Lung microvascular endothelial cell (primary cell): ENCODE measurements at places on chromosomes 7 and 10.

- DNase-seq, result no peak
These were observed 111.2 kb downstream of the WNT2 start for GRCh38 chr7:117211614-117212013.

- no peak for DNase-seq
These were observed 293.4 kb upstream of the DKK1 start for GRCh38 chr10:52020702-52021101.

GRCh38 chr7:3294432-3295100 is 6.5 kb upstream of the SDK1 start:
- DNase-seq, result no peak

DNA sequence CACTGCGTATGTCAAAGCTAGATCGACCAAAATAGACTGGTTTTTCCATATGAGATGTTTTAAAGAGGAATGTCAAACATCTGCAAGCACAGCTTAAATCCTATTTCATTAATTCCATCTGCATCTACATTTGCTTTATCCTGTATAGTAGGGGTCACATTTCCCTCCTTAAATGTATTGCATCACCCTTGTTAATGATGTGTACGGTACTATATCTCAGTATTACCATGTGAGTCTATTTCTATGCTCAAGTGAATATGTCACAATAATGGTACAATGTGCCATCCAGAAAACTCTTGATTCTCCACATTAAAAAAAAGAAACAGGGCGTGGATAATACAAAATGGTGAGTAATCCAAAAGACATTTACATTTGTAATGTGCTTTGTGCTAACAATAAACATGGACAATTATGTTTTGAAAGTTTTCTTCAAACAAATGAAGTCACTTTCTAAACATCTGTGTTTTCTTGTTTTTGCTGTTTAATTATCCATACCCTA is 56.6 kb downstream of the TWIST1 start:
- DNase-seq, result no peak

DNA sequence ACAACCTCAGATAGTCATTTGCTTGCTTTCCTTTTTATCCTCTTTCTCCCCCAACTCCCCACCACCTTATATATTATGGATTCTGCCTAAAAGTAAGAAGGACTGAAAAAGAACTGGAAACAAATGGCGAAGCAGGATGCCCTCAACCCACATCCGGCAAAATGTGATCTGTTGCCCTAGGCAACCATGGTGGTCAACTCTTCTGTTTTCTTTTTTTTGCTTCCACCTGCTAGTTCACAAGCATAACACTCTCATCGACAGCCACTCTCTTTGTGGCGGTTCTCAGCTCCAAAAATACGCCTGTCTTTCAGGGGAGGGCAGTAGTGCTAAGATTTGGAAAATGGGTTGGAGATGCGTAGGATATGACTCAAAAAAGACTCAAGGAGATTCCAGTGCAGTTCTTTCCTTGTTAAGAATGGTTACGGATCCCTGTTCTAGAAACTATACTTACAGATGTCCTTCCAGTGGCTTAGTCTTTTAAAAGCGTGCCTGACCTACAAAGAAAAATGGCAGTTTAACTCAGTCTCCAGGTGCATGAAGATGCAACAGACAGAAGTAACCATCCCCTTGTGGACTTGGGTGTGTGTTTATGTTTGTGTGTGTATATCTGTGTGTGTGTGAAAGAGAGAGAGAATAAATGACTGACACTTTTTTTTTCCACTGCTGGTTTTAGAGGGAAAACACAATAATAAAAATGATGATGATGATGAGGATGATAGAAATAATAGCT is 10.7 kb downstream of the APBB1IP start:
- DNase-seq, result no peak

GRCh38 chr7:6653071-6654003 is 16.2 kb downstream of the ZNF316 start:
- no peak for DNase-seq

- DNase-seq, result no peak
These were observed 129.6 kb downstream of the GRM3 start for GRCh38 chr7:86773309-86773708.

- no peak for DNase-seq
These were observed 2.8 kb downstream of the SHH start for GRCh38 chr7:155809332-155809946.

DNA sequence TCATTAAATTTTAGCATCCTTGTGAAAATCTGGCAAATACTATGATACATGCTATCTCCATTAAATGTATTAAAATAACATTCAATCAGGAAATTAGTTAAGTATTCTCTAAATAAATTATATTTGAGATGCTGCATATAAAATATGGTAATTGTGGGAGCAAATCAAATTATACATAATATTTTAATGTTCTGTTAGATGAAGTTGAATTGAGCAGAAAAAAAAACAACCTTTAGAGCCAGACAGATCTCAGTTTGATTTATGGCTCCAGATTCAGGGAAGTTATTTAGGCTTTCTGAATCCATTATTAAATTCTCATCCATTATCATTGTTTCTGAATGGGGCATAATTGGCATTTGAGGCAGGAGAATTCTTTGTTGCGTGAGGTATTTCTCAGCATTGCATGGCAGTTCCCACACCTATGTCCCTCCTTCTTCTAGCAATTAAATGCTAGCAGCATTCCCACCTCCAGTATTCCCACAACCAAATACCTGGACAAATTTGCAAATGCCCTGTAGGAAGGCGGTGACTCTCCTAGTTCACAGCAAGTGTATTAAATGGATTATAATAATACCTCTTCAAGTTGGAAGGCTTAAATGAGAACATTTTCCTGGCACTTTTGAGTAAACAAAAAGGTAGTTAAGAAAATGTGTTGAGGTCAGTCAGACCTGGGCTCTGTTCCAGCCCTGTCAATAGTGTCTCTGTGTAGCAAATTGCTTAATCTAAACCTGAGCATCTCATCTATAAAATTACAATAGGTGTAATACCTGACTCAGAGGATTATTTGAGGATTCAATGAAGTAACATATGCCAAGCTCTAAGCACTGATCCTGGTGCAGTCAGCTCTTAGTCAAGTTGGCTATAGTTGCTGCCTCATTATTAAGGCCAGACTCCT is 108.9 kb downstream of the RNLS start:
- no peak for DNase-seq

DNA sequence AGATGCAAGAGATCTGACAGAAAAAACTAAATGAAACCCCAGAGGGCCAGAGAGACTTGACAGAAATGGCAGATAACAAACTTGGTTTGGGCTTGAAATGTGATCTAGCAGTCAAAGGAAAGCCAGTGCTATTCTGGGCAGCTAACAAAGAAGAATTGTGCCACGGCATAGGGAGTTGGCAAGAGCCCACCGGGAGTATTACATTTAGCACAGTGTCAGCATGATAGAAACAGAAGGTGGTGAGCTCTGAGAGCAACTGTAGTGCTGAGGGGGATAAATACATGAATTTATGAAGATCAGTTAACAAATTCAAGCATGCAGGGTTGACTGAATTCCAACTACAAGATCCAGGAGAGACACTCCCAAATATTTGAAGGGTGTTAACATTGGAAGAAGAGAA is 91.1 kb downstream of the AHCYL2 start:
- DNase-seq, result no peak

GRCh38 chr7:191981-192649 is at the start of gene FAM20C:
Gene FAM20C (plus strand): TSS chr7:192571. CDS start chr7:193200, 629 bp downstream.
- DNase-seq, result peak; percentile 10

DNA sequence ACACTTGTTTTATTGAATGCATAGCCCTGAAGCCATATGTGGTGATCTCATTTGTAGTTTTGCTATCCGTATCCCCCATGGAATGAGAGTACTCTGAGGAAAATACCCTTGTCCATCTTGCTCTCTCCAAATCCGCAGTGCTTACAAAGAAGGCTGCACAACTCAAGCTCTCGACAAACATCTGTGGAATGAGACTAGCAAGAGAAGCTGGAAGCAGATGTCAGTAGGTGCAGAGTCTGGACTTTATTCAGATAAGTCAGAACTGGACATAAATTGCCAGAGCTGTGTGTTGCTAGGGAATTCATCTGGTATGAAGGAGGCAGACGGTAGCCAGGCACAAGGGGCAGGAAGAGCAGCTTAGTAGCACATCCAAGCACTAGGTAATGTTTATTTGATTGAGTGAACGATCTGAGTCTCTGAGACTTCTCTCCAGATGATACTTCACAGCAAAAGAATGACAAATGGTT is 1046.2 kb downstream of the XPNPEP1 start:
- DNase-seq, result no peak

GRCh38 chr7:28078036-28078901 is 102.3 kb downstream of the JAZF1 start:
- peak; percentile 55 for DNase-seq

- DNase-seq, result no peak
These were observed 19.9 kb downstream of the STMP1 start for GRCh38 chr7:135682191-135682590.

- peak; percentile 40 for DNase-seq
These were observed 75.7 kb upstream of the EFCAB10 start for GRCh38 chr7:105656922-105657521.

DNA sequence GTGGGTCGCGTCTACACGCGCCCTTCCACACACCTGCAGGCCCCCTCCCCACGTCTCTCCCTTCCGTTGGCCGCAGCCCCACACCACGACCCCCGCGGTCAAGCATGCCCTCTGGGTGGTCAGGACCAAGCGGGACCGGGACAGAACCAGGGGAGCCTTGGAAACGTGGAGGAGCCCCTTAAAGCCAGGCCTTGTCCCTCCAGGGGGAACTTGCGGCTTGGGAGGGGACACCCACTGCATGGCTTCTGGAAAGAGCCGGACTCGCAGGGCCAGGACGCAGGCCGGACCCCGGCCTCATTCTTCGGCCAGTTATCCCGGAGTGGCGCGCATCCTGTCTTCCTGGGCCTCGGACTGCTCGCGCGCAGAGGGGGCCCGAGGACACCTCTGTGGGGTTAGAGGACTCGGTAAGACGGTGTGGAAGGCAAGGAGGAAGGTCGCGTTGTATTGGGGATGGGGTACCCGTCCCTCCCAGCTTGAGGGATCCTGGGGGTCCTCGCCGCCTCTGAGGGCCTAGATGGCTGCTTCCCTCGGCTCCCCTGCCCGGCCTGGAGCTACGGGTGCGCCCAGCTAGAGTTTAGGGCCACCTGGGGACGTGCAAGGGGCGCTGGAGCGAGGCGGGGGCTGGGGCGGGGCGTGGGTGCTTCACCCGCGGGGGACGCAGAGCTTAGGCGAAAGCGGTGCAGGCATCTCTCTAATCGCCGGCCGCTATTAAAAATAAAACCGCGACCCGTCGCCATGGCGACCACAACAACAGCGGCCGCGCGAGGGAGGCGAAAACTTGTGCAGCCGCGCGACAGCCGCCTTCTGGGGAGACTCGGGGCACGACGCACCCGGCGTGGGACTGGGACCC is 1.8 kb upstream of the PDGFA start:
- DNase-seq, result peak; percentile 76

DNA sequence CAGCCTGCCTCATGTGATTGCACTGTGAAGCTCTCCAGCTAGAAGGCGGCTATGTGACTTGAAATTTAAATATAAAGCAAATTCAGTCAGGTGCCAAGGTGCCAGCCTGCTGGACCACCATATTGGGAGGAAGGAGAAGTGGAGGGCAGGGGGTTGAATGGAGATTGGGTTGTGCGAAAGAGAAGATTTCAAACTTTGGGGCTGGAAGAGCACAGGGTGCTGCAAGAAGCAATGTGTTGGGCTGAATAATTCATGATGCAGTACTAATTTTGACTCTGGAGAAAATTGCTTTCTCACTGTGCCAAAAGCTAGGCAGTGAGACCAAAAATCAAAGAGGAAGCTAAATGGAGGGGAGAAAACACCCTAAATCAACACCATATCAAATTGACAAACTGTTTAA is 335.3 kb downstream of the NRG3 start:
- no peak for DNase-seq

DNA sequence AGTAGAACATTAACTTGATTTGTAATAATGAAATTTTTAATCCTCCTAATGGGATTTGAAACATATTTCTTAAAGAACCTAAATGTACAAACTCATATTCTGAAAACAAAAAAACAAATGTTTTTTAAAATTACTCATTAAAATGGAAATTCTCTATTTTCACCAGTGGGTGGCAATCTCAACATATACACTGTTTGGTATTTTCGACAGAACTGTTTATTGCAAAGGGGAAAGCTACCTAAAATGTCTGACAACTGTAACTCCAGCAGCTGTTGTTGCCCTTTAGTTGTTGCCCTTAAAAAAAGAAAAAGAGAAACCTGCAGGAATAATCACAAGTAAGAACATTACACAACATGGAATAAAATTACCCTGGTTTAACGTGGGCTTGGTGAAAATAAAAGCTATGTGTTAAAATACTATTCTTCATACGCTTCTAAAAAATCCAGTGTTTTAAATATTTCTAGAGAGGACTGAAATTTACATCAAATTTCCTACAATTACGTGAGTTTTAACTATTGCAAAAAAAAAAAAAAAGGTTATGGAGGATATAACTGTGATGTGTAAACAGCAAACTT is 54.5 kb downstream of the COL1A2 start:
- DNase-seq, result peak; percentile 68

DNA sequence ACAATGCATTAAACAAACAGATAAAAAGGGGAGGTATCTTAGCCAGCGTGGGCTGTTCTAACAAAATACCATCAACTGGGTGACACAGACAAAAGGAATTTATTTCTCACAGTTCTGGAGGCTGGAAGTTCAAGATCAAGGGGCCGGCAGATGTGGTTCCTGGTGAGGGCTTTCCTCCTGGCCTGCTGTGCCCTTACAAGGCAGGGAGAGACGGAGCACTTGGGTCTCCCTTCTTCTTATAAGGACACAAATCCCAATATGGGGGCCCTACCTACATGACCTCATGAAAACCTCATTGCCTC is 281.6 kb upstream of the KLF14 start:
- DNase-seq, result peak; percentile 48

DNA sequence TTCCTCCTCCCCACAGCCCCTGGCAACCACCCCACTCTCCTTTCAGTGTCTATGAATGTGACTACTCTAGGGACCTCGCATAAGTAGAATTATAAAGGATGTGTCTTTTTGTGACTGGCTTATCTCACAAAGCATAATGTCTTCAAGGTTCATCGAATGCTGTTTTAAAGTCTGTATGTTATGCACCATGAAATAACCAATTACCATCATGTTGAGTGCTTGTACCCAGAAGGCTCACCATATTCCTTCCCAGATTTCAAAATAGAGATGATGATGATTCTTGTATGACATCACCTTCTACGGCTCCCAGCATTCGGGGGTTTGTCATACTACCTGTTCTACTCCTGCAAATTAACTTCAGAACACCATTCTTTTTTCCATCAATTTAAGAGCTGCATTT is 11.9 kb downstream of the PKD1L1 start:
- DNase-seq, result no peak

DNA sequence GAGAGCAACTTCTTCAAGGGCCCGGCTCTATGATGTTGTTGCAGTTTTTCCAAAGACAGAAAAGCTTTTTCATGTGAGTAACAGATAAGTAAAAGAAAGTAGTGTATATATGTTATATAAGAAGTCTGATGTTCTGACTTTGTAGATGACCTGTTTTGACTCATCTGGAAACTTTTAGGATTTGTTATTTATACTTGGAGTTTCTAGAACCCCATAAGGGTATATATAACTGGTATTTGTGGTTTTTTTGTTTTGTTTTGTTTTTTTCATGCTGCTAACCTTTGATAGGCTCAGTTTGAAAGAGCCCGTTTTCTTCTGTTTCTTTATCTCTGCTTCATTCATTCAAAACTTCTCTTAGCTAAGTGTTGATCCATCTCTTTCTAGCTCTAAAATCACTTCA is 7.3 kb downstream of the RPP30 start:
- DNase-seq, result no peak
